M059J (cell line): ENCODE measurements at places on chromosomes 5 and 9.

GRCh38 chr5:174347183-174347582 is 301.7 kb downstream of the NSG2 start:
- no peak for DNase-seq

DNA sequence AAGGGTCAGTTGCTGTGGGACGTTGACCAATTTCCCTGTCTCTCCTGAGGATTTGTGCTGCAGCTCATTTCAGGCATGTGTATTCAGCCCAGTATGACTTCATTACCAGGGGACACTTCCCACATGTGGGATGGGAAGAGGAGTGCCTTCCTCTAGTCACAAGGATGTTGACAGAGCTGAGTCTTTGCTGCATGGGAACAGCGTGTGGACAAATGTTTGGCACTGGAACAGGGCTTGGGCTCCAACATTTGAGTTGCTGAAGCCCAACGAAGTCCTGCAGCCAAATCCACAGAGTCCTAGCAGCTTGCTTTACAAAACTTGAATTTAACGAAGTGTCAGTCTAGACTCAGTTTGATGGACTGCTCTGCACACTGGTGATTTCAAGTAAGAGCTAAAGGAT is 283.2 kb downstream of the SH3GL2 start:
- no peak for DNase-seq

DNA sequence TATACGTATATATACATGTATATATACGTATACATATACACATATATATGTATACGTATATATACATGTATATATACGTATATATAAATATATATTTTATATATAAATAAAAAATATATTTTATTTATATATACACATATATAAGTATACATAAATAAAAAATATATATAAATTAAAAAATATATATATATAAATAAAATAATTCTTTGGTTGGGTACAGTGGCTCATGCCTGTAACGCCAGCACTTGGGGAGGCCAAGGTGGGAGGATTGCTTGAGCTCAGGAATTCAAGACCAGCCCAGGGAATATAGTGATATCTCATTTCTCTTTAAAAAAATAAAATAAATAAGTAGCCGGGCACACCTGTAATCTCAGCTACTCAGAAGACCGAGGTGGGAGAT is 155.0 kb downstream of the CDC42SE2 start:
- DNase-seq: no peak

GRCh38 chr5:78526049-78526525 is 122.5 kb downstream of the LHFPL2 start:
- DNase-seq: peak; percentile 83

- no peak for DNase-seq
Observed at GRCh38 chr9:92627651-92628050, 42.3 kb downstream of the IPPK start.

DNA sequence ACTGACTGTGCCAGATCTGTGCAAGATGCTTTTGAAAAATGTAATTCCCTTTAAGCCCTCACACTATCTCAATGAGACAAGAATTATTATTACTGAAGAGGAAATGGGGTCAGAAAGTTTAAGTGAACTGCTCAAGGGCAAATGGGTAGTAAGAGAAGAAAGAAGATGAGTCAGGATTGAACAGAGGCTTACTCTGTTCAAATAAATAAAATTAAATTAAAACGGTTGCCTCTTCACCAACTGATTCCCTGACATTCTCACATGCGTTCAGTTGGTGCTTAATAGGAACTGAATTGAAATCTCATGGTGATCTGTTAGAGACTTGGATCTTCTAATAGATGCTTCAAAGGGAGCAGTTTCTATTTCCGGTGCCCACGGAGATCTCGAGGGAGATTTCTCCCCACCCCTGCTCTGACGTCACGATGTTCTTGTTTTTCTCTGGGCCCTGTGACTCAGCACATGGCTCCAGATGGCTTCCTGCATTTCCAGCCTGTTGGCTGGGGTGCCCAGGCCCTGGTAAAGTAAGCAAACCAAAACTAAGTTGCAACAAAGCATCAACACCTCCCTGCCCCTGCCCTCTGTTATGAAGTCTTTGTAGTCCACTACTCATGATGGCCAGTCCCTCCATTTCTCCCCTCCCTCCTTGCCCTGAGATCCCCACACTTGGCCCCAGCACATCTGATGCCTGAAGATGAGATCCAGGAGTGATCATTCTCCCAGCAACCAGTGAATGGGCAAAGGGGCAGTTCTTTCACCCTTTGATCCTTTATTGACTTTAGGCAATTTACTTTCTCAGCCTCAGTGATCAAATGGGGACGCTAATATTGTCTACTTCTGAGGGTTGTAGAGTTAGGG is 106.1 kb upstream of the CPEB4 start:
- DNase-seq: peak; percentile 94
